Progenitor cell of endocrine pancreas (in vitro differentiated cells): ENCODE measurements at places on chromosomes 12 and 14.

DNA sequence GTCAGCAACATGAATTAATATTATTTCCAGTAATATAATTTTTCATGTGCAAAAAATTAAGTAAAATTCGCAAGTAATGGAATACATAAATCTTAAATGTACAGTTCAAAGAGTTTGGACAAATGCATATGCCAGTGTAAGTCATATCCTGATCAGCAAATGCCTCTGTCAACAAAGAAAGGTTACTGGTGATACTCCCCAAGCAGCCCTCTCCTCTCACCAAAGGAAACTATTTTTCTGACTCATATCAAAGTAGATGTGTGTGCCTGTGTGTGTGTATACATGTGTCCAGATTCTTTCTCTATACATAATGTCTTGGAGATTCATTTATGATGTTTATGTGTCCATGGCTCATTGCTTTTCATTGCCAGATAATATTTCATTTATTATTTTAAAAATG, 1035.0 kb downstream of the SLC16A7 start:
- DNase-seq: no peak

DNA sequence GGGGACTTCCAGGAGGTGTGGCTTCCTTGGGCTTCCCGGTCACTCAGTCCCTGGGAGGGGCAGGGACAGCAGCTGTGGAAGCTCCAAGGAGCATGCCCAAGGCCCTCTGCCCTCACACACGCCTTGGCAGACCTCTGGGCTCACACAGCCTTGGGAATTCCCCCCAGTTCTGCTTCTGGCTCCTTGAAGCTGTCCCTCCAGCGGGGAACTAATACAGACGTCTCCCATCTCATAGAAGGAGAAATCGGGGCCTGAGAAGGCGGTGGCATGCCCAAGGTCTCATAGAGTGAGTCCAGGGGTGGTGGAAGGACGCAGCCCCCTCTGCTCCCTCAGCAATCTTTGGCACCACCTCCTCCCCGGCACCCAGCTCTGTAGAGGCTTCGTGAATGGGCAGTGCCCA, 15.7 kb upstream of the TMEM119 start:
- DNase-seq: no peak

GRCh38 chr12:2510045-2510444, 284.7 kb upstream of the FKBP4 start:
- no peak for DNase-seq

- DNase-seq: no peak
These were observed 67.1 kb downstream of the SERPINA3 start for GRCh38 chr14:94679106-94679810.

DNA sequence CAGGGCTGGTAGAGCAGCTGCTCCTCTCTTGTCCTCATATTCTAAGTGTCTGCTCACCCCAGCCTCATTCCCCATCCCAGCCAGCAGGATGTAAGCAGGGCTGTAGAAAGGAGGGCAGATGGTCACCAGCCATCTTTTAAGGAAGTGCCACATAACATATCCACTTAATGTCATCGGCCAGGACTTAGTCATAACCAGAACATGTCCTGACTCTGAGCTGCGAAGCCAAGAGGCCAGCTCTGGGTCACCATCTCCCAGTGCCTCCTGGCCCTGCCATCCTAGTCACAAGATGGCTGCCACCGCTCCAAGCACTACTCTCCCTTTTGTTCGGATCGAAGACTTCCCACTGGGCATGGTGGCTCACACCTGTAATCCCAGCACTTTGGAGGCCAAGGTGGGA, 123.9 kb downstream of the PLXNC1 start:
- no peak for DNase-seq

- DNase-seq: no peak
These were observed 75.7 kb downstream of the SCN8A start for GRCh38 chr12:51666696-51667095.

GRCh38 chr12:47141459-47141858, 61.7 kb upstream of the AMIGO2 start:
- no peak for DNase-seq

GRCh38 chr12:51128919-51129318, 44.0 kb downstream of the TFCP2 start:
- DNase-seq: no peak
